ENCODE measurements at places on chromosomes 7 and 10.
A peak's percentile ranks its signal among the peaks of the same experiment; 100 is the strongest.

DNA sequence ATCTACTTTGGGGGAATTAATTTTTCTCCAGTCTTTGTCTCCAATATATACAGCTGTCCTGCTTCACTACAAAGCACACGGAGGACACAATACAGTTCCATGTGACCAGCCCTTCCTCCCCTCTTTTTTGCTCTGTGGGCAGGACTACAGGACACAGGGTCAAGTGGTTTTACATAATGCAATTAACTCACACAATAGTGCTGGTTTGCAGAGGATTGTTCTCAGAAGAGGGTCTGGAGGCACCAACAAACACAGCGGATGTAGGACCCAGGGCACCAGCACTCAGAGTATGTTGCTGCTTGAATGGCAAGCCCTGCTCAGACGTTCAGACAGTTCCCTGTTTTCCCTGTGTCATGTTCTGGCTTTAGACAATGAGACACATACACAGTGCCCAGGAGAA lies 52.0 kb upstream of the NPTX2 start:
- no peak for DNase-seq

DNA sequence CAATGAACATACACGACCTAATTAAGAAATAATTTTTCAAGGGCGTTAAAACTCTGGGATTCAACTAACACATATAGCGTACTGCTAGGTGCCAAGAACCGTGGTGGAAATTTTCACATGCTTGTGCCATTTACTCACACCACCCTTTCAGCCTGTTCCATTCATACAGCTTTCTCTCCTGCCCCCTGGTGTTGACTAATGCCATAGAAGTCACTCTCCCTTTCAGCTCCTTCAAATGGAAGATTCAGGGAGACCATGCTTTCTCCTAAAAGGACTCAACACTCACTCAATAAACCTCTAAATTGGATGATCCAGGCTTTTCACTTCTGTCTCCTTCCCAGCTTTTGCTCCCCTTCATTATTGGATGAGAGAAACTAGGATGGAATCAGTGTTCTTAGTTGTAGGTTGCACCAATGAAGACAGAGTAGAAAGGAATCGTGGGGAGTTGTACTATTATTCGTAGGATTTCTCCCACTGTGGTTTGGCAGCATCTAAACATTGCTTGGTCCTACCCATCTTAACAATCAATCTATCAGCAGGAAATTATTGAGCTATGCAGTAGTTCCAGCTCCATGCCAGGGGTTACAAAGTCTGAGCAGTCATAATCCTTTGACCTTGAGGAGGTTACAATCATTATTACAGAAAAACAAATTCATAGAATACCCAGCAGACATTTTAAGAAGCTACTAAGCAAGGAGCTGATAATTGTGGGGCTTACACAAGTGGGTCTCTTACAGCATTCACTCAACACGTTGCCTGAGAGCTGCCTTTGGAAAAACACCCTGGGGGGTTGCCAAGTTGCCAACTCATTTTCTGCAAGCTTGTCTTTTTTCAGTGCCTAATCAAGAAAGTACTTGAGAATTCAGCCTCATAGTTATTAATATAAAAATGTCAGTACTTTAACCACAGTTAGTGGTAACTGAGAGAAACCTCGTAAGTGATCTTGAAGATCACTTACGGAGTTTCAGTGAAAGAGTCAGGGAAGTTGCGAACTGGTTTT lies 2.8 kb upstream of the PPP1R3C start:
- no peak for DNase-seq

DNA sequence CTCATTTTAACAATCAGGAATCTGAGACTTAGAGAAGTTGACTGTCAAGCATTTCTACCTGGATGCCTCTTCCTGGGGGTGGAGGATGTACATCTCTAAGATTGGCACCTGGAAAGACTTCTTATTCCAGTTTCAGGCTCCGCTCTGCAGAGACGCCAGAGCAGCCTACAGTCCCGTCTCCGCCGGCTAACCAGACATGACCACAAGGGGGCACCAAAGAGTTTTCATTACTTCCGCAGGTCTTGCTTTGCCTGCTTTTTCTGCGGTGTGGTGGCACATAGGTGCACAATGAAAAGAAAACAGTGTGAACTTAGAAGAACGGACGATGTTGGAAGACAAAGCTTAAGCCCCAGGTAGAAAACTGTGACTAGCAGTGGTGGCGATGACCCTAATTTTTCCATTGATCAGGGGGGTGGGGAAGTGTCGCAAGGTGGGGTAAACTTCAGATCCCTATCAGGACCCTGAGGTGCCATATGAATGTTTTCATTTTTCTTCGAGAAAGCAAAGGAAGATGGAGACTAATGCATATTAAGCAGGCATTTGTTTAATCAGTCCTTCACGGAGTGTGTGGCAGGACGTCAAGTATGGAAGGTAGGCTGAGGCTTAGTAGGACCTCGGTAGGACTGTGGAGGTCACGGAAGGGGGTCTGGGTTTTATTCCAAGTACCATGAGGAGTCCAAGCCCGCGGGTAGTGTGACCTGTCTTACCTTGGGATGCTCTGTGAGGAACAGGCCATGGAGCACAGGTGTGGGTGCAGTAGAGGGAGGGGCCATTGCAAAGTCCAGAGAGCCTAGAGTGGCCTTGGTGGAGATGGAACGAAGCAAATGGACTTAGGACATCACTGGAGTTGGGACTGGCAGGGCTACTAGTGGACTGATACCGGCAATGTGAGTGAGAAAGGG lies 60.1 kb upstream of the SORCS3 start:
- peak; percentile 9 for DNase-seq

GRCh38 chr7:126445991-126446390 lies 806.8 kb downstream of the GRM8 start:
- DNase-seq = no peak

DNA sequence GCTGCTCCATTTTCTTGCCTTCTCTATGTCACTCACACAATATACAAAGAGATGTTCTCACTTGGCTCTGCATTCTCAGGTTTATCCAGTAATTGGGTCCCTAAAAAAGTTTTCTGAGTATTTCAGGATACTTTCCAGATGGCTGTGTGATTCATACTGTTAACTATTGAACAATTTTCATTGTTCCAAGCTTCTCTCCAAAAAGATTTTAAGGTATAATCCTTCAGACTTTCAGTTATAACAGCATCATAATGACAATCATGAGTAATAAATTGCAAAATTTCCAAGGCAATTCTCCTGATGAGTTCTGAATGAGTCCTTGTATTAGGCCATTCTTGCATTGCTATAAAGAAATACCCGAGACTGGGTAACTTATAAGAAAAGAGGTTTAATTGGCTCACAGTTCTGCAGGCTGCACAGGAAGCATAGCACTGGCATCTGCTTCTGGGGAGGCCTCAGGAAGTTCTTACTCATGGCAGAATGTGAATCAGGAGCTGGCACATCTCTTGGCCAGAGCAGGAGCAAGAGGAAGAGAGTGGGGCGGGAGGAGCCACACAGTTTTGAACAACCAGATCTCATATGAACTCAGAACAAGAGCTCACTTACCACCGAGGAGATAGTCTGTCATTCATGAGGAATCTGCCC lies 148.1 kb downstream of the SLC16A9 start:
- DNase-seq = no peak

DNA sequence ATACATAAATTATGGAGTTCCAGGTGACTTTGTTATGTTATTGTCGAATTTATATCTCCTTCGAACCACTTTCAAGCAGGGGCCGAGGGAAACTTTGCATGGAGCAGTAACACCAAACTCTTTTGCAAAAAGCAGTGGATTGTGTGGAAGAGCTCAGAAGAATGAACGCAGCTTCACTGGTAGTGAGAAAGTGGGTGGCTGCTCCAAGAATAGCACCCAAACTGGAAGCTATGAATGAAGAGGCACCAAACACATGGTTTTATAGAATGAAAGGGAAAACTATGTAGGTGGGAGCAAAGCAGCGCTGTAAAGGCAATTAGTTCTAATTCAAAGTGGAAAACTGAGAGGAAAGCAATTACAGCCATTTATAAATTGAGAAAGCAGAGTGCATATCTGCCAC lies 67.2 kb downstream of the CTTNBP2 start:
- no peak for DNase-seq

GRCh38 chr10:109126016-109126415 lies 797.3 kb downstream of the XPNPEP1 start:
- no peak for DNase-seq

- no peak for DNase-seq
Measured at GRCh38 chr7:157685430-157686284, 348.9 kb downstream of the DNAJB6 start.

DNA sequence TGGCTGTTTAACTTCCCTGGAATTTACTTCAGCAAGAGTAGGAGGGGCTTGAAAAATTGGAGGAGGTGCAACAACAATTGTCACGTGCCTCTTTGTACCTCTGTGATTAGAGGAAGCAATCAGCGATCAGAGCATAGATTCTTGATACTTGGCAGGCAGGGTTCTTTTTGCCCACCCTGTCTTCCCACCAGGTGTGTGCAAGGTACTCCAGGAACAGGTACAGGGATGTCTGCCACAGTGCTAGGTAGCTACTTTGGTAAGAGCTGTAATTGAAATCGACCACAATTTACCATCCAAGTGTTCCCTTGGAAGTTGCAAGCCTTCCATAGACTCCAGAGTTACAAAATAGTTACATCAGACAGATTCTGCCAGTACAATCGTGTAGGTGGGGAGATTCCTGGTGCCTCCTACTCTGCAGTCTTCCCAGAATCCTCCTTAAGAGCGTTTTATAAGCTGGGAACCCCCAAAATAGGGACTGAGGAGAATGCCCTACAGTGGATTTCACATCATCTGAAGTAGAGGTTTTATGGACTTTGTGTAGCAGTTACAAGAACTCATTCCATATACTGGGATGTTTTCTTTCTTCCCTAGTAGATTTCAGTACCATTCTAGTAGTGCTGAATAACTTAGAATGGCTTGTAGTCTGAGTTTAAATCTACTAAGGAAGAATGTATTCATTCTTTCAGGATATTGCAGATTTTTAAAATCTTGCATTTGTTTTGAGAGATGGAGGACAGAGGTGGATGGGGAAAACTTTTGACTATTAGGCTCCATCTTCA lies 101.9 kb downstream of the EXOC4 start:
- no peak for DNase-seq

DNA sequence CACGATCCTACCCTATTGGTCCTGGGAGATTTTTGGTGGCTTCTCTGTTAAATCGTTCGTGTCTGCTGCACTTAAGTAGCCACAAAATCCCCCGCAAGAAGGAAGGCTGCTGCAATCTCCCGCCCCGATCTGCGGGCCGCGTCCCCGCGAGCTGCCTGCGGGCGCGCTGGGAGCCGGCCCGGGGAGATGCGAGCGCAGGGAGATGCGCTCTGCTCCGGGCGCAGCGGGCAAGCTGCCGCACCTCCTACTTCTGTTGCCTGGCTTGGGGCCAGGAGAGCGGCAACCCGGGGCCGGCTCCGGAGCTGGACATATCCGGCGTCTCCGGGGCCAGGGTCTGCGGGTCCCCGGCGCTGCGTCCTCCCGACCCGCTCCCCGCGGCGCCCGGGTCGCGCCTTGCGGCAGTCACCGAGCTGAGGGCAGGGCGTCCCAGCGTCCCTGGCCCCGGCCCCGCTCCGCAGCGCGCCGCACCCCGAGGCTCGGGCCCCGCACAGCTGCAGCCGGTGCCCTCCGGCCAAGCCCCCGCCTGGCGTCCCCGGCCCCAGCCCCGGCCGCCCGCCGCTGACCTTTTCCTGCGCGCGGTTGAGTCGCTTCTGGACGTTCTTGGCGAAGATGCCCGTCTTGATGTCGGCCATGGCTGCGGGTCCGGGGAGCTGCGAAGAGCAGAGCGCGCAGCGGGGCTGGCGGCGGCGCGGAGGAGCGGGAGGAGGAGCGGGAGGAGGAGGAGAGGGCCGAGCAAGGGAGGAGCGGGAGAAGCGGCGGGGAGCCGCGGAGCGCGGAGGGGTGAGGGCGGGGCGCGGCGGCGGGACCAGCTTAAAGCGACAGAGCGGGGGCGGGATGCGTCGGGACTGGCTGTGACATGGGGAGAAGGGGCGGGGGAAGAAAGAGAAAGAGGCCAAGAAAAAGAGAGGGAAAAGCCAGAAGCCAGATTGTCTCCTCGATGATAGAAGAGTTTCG lies at the start of gene AMPH:
Gene AMPH (minus strand): TSS at position 654 of the 954 bp plus-strand sequence. CDS start 22 bp downstream, at position 632.
- DNase-seq = peak; percentile 46
